H4 (cell line): ENCODE measurements at places on chromosomes 3 and 15. TPM values are rescaled to one million over a fixed set of nuclear protein-coding genes. Genes with fewer than 3 reads are reported as not detected.

GRCh38 chr15:68543165-68544008, 35.4 kb upstream of the CORO2B start:
- peak; percentile 75 for DNase-seq

- DNase-seq = no peak
Observed at GRCh38 chr3:100533176-100533575, 40.8 kb downstream of the TMEM45A start.

DNA sequence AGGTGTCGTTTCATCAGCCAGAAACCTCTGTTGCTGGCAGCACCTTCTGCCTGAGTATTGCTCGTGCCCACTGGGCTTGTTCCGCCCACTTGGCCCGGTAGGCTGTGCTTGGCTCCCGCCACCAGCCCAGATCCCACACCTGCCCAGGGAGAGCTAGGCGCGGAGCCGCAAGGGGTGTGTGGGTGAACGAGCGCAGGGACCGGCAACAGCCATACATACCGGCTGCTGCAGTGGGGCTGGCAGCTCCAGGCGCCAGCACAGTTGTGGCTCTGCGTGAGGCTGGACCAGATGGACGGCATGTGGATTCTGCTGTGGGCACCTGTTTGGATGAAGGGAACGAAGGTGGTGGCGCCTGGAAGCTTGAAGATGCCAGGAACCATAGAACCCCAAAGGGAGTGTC, 331.5 kb upstream of the MCTP2 start:
- DNase-seq = no peak

- DNase-seq = no peak
Observed at GRCh38 chr3:71358243-71358642, 225.3 kb downstream of the FOXP1 start.

DNA sequence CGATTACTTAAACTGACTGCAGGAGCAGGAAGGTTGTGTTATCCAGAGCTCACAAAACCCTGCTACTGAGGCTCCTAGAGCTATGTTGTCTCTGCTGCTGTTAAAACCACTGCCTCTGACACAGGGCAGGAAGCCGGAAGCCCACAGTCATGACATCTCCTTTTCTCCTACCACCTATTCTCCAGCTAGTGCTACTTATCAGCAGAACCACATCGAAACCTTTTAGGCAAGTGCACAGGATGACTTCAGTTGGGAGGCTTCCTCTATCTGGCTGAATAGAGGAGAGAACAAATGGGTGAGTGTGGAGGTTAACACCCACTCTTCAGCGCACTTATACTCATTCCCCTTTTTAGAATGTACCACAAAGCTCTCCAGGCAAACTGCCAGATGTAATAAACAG, 638.0 kb downstream of the OTOL1 start:
- no peak for DNase-seq

The FAM3D gene
- 0.17 TPM in 1 of 2 replicates, not detected in the other for total RNA-seq

The ZNF197 gene
- 6.6 and 7.1 TPM in 2 replicates for total RNA-seq

- no peak for DNase-seq
Observed at GRCh38 chr3:108099244-108099643, 8.4 kb upstream of the CD47 start.

DNA sequence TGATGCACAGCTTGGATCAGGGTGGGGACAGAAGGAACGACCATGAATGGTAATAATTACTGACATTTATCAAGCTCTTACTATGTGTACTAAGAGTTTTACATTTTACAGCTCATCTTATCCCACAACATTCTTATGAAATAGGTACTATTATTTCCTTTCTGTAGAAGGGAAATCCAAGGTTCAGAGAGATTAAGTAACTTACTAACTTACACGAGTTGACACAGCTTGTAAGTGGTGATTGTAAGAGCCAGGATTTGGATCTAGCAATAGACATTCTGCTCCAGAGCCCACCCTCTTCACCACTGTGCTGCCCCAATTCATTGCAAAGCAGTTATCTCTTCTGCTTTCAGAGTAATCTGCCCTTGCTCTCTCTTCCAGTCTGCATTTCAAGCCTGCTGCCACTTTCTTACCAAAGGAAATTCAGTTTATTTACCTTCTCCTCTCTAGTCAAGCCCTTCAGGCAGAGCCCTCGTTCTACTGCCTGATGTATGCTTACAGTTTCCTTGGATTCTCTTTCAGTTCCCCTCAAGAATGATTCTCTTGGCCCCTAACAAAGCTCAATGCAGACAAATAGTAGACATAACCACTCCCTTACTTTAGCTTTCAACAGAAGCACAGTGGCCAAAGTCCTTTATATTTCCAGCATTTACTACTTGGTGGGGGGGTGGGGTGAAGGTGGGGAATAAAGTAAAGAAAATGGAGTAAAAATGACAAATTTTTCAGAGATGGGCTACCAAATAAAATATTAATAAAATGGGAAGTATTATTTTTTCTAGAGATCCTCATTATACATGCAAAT, 65.8 kb downstream of the ATP8B4 start:
- DNase-seq = no peak

- no peak for DNase-seq
Observed at GRCh38 chr3:37029111-37029510, 35.8 kb downstream of the MLH1 start.

The NANOGP8 gene
- not detected in 2 replicates for total RNA-seq

The TGM4 gene
- total RNA-seq = 1.2 TPM in 1 of 2 replicates, not detected in the other

The GOLGA6B gene
- total RNA-seq = not detected in 2 replicates

The ALAS1 gene
- total RNA-seq = 28.5 and 37.4 TPM in 2 replicates

GRCh38 chr15:100038736-100039135, 303.0 kb downstream of the ADAMTS17 start:
- no peak for DNase-seq

The CHRFAM7A gene
- total RNA-seq = 0.90 and 1.2 TPM in 2 replicates

DNA sequence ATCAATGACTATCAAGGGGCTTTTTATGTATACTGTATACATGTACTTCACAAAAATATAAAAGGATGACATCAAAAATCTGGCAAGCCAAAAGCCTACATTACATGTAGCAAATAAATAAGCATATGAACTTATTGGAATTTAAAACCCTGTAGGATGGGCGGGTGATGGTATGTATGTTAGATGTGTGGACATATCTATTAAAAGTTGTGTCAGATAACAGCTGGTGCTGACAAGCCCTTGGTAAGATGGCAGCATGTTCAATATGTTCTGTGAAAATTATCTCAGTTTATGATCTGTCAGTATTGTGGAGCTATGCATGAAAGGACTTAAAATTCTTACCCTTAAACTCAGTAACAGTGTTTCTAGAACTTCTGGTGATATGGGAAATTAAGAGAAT, 20.1 kb downstream of the CTNNB1 start:
- no peak for DNase-seq

DNA sequence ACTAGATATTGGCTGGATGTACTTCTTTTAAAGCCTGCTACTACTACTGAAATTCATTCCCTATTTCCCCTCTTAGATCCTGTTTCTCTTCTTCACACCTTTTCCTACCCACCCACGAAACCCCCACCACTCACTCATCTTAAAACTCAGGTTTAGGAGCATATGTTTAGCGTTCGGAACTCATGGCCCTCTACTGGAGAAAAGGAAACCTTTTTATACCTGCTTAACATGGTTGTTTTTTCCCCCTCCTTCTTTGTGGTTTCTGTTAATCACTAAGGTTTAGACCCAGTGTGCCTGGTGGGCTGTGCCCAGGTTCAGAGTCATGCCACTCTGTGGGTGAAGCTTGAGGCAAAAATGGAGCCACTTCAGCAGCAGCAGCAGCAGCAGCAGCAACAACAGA, 2.6 kb downstream of the ARID3B start:
- no peak for DNase-seq

The RFTN1 gene
- 1.9 and 5.4 TPM in 2 replicates for total RNA-seq

The PLA2G4D gene
- total RNA-seq = not detected in 2 replicates

The HHLA2 gene
- not detected in 2 replicates for total RNA-seq

DNA sequence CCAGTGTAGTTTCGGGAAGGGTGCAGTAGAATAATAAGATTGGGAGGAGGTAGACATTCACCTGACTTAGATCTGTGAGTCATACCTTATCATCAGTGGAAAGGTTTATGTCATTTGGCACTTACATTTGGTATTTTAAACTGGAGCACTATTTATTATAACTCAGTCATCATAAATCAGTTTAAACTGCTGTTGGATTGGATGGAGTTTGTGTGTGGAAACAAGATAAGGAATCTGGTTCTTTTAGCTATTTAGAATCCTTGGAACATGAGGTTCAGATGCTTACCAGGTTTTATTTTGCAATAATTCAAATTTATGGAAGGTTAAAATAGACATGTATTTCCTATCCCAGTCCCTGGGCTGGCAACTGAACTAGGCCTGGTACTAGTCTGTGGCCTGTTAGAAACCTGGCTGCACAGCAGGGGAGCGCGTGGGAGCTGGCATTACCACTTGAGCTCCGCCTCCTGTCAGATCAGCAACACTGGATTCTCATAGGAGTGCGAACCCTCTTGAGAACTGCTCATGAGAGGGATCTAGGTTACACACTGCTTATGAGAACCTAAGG, 34.5 kb downstream of the ZFAND6 start:
- DNase-seq = no peak

GRCh38 chr3:38098376-38098723, 38.6 kb downstream of the ACAA1 start:
- DNase-seq = no peak

- DNase-seq = no peak
Observed at GRCh38 chr3:38618343-38618742, 31.1 kb downstream of the SCN5A start.
